T-cell (primary cell): ENCODE measurements at places on chromosomes 2 and 18.

GRCh38 chr2:8121022-8121825, 560.6 kb upstream of the ID2 start:
- no peak for DNase-seq

GRCh38 chr2:8884812-8885211, 47.4 kb upstream of the KIDINS220 start:
- no peak for DNase-seq

DNA sequence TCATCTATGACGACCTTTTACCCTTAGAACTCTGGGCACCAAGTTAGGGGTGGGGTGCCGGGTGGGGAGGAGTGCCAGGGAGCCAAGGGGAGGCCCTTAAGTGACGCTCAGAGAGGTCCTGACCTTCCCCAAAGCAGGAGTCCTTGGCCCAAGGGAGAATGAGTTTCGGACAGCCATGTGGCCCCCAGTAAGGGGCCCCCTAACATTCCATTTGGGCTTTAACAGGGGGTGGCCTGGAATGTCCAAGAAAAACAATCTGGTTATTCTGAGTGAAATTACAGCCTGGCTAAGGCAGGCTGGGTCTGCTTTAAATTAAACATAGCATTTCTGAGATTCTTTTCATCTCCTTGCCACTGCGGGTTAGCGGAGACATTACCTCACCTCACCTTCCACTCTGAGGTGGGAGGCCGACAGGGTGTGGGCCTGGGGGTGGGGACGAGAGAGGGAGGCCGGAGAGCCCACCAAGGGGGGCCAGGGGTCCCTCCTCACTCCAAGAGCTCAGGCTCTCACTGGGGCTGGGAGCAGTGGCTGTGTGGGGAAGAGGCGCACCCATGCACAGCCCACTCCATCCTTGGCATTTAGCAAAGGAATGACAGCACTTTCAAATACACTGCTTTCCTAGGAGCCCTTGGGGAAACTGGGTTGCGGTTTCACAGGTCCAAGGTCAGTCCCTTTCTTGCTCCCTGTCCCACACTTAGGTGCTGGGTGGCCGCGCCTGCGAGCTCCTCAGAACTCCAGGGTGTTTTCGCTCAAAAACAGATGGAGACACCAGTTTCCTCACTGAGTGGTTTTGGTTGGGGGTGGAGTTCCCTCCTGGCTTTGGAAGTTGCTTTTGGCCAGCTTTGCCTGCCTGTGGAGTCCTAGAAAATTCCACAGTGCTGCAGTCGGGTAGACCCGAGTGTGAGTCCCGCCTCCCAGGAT, 107.4 kb downstream of the POLR1A start:
- no peak for DNase-seq

DNA sequence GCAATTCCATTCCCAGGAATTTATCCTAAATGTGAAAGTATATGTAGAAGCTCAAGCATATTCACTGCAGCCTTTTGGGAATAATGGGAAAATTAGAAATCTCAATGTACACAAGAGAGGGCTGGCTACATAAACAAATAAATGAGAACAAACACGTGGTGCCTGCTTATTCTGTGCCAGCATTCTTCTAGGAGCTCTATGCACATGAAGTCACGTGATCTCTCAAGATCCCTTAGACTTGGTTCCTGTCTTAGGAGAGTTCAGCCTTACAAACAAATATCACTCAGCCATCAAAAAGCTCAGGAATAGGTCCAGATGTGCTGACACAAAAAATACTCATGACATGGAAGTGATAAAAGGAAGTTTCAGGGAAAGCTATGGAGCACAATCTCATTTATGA, 92.9 kb upstream of the SP3 start:
- no peak for DNase-seq

- DNase-seq = no peak
Observed at GRCh38 chr18:68793951-68794350, 3.9 kb upstream of the CCDC102B start.

- DNase-seq = no peak
Observed at GRCh38 chr2:10180229-10180628, 57.7 kb downstream of the RRM2 start.

DNA sequence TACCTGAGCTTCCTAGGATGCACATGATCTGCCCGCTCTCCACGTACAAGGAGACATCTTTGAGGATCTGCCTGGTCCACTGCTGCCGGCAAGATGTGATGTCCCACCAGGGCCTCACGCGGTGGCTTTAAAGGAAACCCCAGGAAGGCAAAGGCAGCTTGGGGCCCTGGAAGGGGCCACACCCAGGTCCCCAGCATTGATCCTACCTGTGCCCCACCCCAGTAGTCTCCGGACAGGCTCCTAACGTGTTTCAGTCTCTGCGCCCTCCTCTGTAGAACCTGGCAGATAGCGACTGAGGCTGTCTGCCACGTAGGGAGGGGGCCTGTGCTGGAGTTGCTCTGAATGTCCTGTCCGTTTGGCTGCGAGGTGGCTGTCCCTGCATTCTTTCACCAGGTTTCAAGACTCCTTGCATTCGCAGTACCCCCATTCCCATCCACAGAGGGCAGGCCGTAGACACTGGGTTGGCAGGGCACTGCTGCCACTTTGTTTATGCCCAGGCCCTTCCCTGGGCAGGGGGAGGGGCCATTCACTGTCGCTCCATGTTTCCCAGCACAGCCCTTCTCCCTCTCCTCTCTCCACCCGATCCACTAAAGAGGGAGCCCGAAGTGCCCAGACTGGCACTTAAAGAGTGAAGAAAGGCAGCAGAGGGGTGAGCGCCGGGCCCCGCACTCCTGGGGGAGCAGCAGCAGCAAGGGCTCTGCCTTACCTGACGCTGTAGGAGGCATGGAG, 644 bp downstream of the ABCG5 start:
- no peak for DNase-seq

GRCh38 chr2:159960414-159960813, 102.0 kb downstream of the PLA2R1 start:
- DNase-seq = no peak
